Naive thymus-derived CD8-positive, alpha-beta T cell (primary cell): ENCODE measurements at places on chromosomes 5 and 9. TPM values are rescaled to one million over a fixed set of nuclear protein-coding genes. Genes with fewer than 3 reads are reported as not detected.

TLE1 gene
- total RNA-seq: 1.8 TPM

GPR151 gene
- not detected for total RNA-seq

MYORG gene
- total RNA-seq: 1.5 TPM

FST gene
- total RNA-seq: 0.36 TPM

SOX30 gene
- total RNA-seq: 0.44 TPM

- no peak for DNase-seq
- peaks cover 4% of the 10 kb centered on the region for H3K27me3 ChIP-seq
- H3K4me1 ChIP-seq: no peaks in the 10 kb centered on the region
- no peaks in the 10 kb centered on the region for H3K36me3 ChIP-seq
- no peak overlapping the region for H3K4me3 ChIP-seq
- no peak overlapping the region for H3K27ac ChIP-seq
Observed at GRCh38 chr9:72203205-72203803, 54.1 kb downstream of the GDA start.

DNA sequence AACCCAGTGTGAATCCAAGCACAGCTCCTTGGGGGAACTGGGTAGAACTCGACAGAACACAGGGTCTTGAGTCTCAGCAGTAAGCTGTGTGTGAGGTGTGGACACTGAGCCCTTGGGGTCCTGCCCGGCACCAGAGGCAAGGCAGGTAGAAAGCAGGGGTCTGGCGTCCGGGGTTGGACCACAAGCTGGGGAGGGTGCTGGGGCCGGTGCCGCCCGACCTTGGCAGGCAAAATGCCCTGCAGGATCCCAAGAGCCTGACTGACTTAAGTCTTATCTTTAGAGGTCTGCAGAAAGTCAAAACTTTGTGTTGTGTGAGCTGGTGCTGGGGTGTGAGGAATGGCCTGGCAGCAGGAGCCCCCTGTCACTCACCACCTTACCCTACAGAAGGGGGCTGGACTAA, 49.3 kb downstream of the HABP4 start:
- peaks cover 2% of the 10 kb centered on the region for H3K36me3 ChIP-seq
- no peak overlapping the region for H3K4me3 ChIP-seq
- H3K27ac ChIP-seq: no peak overlapping the region
- no peaks in the 10 kb centered on the region for H3K4me1 ChIP-seq
- DNase-seq: no peak

DNA sequence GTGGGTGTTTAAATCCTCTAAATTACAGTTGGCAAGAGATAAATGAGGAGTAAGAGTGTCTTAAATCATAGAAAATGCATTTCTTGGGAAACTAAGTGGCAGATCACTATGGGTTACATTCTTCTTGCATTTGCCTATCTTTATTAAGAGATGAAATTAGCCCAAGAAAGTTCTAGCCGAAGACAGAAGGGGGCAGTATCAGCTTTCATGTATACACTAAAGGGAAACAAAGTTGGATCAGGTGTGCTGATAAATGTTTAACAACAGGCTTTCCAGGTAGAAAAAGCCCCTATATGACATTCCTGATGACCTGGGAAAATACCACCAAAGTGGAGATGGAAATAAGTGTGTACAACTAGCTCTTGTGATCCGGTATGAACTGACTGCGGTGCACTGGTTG, 81.9 kb upstream of the TLR4 start:
- H3K36me3 ChIP-seq: peaks cover 30% of the 10 kb centered on the region
- no peak overlapping the region for H3K4me3 ChIP-seq
- H3K4me1 ChIP-seq: no peaks in the 10 kb centered on the region
- no peak overlapping the region for H3K27ac ChIP-seq
- H3K27me3 ChIP-seq: no peaks in the 10 kb centered on the region

DNA sequence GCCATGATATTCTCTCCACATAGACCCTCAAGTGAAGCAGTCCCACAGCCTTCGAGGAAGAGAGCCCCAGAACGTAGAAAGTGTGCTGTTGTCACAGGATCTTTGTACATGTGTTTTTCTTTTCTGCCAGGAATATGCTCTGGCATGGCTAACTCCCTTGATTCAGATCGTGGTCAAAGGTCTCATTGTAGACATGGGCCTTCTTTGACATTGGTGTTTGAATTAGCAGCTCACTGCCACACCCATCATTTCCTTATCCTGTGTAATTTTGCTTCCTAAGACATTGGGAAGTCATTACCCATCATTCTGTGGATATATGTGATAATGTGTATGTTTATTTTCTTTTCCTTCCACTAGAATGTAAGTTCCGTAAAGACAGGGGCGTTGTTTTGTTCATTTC, 25.5 kb downstream of the MTRR start:
- no peaks in the 10 kb centered on the region for H3K27me3 ChIP-seq
- H3K36me3 ChIP-seq: peaks cover 92% of the 10 kb centered on the region
- H3K4me3 ChIP-seq: no peak overlapping the region
- no peak for DNase-seq
- H3K27ac ChIP-seq: no peak overlapping the region

DNA sequence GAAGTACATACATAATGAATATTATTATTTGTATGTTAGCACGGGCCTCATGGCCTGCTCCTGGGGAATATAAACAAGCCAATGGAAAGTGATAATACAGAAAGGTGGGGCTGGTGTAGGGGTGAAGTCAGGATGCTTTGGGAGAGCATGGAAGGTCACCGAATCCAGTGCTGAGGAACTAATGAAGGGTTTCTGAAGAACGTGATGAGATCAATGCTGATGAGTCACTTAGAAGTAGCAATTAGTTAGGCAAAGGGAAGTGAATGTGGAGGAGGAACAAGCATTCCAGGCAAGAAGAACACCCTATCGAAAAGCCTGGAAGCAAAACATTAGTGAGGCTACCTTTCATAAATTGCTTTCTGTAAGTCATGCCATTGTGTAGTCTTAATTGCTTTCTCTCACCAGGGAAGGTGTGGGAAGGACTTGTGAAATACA, 2.1 kb downstream of the ANXA1 start:
- no peak for DNase-seq
- H3K27me3 ChIP-seq: no peaks in the 10 kb centered on the region
- H3K4me3 ChIP-seq: peak overlapping the region; percentile 92
- H3K4me1 ChIP-seq: peaks cover 66% of the 10 kb centered on the region

DNA sequence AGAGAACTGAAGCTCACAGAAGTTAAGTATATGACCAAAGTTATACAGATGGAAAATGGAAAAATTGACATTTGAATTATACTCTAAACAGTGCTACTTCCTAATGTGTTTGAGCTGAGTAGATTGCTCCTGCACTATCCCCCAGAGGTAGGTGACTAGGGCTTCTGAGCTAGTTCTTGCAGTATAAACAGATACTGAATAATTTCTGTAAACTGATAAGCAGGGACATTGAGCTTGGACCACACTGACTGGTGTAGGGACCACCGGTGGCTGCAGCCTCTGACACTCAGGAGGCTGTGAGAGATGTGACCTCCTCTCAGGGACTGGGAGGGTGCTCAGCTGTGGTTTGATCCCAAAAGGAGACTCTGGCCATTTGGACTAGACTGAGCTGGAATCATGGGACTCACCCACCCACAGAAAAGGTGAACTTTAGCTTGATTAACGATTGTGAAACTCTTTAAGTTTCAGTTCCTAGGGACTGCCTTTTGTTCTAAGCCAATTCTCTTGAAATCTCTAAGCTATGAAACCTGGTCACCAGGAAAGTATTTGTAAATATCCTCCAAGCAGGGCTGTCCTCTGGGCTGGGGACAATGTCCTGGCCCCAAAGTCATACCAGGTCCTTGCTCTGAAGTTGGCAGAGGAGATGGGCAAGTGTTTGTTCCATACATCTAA, 291.5 kb downstream of the SEC61B start:
- no peak for DNase-seq
- peaks cover 46% of the 10 kb centered on the region for H3K4me1 ChIP-seq
- H3K27me3 ChIP-seq: no peaks in the 10 kb centered on the region
- H3K4me3 ChIP-seq: no peak overlapping the region

GRCh38 chr5:113203916-113204315, 227.3 kb downstream of the DCP2 start:
- H3K4me3 ChIP-seq: no peak overlapping the region
- H3K27me3 ChIP-seq: no peaks in the 10 kb centered on the region
- H3K27ac ChIP-seq: no peak overlapping the region

DNA sequence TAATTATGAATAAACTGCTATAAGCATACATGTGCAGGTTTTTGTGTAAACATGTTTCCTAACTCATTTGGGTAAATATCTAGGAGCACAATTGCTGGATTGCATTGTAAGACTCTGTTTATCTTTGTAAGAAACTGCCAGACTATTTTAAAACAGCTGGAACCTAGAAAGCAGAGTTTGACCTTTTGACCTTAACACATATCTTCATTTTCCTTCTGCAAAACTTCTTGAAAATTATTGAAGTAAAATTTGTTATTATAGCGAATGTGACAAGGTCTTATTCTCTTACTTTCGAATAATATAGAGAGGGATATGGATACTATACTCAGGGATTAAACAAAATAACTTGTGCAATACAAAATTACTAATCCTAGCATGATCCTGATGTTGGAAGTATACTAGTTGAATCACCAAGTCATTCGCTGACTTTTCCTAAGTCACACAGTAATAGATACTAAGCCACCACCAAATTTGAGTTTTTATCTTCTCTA, 3.2 kb upstream of the ANXA1 start:
- H3K4me3 ChIP-seq: peak overlapping the region; percentile 69
- no peaks in the 10 kb centered on the region for H3K27me3 ChIP-seq
- peaks cover 53% of the 10 kb centered on the region for H3K4me1 ChIP-seq
- H3K36me3 ChIP-seq: no peaks in the 10 kb centered on the region
- H3K27ac ChIP-seq: no peak overlapping the region

- no peak overlapping the region for H3K4me3 ChIP-seq
- H3K36me3 ChIP-seq: no peaks in the 10 kb centered on the region
- H3K27ac ChIP-seq: no peak overlapping the region
- H3K27me3 ChIP-seq: no peaks in the 10 kb centered on the region
- no peaks in the 10 kb centered on the region for H3K4me1 ChIP-seq
Observed at GRCh38 chr5:420632-421286, 22.2 kb upstream of the EXOC3 start.
